NCI-H1694 treated with DMSO at 0.1 percent for 48 hours (cell line): ENCODE measurements at places on chromosomes 5 and 9.

- no peak for DNase-seq
Measured at GRCh38 chr9:31774571-31774970, 609.9 kb upstream of the ACO1 start.

DNA sequence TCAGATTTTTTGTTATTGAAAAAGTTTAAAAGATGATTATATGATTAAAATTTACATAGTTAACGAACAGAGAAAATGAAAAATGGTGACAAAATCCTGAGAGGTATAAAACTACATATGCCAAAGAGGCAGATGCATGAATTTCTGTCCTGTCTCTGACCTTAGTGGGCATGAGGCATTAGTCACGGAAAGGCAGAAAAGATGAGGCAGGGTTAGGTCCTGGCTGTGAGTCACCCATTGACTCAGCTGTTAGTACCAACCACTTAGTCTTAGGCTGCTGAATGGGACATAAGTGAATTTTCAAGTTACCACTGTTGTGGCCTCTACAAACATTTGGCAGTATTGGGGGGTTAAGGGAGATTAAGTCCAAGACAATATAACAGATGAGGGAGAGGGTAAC is 33.1 kb downstream of the RASA1 start:
- DNase-seq, result no peak

GRCh38 chr5:129246088-129246487 is 151.5 kb downstream of the ISOC1 start:
- no peak for DNase-seq

GRCh38 chr9:35852876-35853865 is 17.0 kb downstream of the OR13J1 start:
- no peak for DNase-seq

DNA sequence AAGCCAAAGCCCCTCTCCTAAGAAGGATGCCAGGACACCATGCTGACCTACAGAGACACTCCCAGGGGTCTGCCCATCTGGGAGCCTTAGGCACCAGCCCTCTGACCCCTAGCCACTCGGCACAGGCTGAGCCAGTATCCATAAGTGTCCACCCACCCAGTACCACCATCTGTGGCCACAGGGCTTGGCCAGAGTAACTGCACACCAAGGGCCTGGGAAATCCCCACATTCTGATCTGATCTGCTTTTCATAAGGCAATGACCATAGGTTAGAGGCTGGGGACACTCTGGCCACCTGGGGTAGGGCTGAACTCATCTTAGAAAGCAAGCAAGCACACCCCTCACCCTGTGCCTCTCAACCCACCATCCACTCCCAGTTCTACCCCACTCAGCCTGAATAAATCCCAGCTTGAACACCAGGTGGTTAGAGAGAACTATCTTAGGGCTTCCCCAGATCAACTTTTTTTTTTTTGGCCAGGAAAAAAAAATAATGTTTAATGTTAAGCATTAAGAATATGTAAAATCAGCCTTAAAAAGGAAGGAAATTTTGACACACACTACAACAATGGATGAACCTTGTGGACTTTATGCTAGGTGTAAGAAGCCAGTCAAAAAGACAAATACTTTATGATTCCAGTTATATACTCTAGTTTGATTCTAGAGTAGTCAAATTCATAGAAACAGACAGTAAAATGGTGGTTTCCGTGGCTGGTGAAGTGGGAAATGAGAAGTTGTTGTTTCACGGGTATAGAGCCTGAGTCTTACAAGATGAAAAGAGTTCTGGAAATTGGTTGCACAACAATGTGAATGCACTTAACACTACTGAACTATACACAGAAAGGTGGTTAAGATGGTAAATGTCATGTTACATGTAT is 6.2 kb downstream of the GNPDA1 start:
- no peak for DNase-seq

GRCh38 chr9:121651295-121652020 is at the start of gene DAB2IP:
DAB2IP (plus strand) TSS chr9:121651634; CDS start chr9:121651776, 142 bp downstream.
- peak; percentile 18 for DNase-seq

DNA sequence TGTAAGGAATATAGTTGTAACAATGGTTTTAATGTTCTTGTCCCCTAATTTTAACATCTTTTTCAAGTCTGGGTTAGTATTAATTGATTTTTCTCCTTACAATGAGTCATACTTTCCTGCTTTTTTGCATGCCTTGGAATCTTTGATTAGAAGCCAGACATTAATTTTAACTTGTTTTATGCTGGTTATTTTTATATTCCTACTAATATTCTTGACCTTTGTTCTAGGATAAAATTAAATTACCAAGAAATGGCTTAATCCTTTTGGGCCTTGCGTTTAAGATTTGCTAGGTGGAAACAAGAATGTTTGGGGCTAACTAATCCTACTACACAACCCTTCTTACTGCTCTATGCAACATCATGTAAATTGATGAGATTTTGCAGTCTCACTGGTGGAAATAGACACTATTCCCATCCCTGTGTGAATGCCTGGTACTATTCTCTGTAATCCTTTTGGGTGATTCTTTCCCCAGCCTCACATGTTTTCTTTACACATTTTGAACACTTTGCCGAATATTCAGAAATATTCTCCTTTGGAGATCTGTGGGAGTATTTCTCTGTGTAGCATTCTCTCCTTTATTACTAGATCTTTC is 47.2 kb downstream of the ZCCHC7 start:
- no peak for DNase-seq

GRCh38 chr5:10761933-10762775 is 1.1 kb upstream of the DAP start:
- no peak for DNase-seq

DNA sequence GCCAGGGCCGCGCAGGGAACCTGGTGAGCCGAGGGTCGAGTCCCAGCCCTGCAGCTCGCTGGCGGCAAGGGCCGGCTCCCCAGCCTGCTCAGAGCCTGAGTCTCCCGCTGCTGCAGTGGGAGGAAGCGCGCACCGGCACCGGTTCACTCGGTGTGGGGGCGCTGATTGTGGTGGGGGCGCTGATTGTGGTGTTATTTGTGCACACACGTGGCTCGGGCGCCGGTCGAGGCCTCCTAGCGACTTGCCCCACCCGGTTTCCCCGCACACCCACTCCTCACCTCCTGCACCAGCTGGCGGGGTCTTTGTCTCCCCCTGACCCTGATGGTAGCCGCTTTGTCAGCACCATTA is 266.7 kb downstream of the NSG2 start:
- no peak for DNase-seq

GRCh38 chr5:106136061-106136460 is 1534.7 kb downstream of the EFNA5 start:
- DNase-seq, result no peak

- DNase-seq, result no peak
Measured at GRCh38 chr9:107759009-107759822, 269.6 kb upstream of the KLF4 start.

GRCh38 chr9:100100146-100100667 is 1.2 kb downstream of the INVS start:
- DNase-seq, result no peak

- no peak for DNase-seq
Measured at GRCh38 chr5:169339869-169340268, 38.9 kb upstream of the SLIT3 start.

DNA sequence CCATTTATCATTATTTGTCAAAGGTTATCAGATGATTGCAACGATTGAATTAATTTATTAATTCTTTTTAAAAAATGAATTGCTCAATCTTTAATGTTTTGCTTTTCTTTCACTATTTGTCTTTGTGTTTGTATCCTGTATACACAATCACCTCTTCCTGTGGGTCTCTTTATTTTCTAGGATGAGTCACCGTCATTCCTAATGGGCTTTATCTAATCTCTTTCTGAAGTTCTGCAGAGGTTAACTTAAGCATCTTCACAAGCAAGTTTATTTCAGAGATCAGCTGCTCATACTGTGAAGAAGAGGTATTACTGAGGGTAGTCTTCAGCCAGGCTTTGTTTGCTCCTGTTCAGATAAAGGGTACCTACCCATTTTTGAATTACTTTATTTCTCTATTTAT is 323.9 kb downstream of the NNT start:
- DNase-seq, result no peak

DNA sequence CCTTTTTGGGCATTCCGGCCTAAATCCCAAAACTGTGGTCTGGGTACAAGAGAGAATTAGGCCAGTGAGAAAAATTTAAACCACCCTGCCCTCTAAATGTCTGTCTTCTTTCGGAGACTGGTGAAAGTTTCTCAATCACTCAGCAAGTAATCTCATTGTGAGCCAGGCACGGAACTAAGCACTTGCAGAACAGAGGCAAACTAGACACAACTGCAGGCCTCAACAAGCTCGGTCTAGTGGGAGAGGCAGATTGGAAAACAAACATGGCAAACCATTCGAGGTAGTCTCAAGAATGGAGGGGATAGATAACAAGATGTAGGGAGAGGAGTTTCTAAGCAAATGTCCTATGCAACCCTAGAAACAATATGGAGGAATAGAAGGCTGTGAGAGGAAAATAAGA is 8.9 kb upstream of the C5orf58 start:
- DNase-seq, result no peak

- no peak for DNase-seq
Measured at GRCh38 chr5:151023651-151024050, 3.3 kb downstream of the GPX3 start.

DNA sequence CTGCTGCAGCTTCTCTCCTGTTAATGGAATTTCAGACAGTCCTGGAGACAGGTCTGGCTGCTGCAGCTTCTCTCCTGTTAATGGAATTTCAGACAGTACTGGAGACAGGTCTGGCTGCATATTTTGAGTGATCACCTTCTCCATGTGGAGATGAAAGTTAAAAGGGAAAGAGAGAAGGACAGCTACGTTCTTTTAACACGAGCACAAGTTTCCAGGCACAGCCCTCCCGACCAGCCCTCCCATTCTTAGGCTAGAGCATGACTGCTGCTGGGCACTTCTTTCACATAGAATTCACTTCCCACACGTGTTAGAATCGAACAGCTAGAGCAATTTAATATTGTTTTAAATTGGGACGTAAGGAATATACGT is 133.3 kb upstream of the DMRT1 start:
- DNase-seq, result no peak

DNA sequence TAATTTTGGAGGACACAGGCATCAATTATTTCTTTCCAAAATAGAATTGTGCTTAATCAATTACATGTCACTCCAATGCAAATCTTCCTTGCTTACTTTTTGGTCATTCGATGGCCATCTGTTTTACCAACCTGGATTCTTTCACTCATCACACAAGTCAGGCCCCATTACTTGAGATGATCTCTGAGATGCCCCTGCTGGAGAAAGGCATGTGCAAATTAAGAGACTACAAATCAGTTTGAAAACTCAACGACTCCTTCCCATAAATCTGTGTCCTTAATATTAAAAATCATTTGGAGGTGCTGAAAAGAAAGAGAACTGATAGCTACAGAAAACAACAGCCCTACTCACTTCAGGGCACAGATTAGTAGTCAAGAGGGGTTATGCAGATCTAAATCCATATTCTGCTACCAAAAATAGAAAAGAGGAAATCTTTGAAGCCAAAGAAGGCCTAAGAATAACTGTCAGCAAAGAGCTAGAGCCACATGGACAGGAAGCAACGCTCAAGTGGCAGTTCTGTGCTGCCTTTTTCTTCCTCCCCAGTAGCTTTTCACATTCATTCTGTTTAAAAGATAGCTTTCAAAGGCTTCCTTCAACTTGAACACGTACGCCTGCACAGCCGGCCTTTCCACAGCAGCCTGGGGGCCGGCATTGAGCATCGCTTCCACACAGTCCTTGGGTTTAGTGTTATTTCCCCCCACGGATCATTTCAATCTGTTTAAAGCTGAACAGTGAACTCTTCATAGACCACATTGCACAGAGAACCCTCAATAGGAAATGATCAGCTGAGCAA is 79.3 kb upstream of the MAP3K1 start:
- no peak for DNase-seq

DNA sequence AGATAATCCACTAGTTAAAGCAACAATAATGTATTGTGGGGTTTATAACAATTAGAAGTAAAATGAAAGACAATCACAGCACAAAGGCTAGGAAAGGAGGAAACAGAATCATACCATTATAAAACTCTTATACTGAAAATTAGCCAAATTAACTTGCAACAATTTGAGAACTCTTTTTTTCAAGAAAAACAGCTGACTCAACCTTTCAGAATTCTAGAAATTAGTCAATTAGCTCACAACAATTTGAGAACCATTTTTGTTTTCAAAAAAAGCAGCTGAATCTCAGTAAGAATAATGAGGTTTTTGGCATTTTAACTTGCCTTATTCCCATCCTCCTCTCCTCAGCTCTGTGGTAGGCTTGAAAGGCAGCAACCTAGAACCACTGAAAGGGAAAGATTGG is 269.9 kb downstream of the NPR3 start:
- DNase-seq, result no peak

DNA sequence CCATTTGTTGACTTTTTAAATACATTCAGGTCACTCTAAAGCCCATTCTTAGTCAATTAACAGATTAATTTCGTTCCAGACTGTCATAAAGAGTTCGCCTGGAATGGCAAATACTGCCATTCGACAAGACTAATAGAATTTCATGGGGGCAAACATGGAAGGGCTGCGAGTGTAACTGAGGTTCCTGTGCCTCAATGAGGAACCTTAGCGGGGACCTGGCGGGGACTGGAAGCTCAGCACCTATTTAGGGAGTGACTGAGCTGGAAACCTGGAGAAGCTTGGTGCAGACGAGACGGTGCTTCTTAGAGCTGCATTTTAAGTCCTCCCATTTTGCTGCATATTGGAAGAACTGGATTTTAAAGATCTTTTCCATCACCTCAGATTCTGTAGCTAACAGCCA is 3.4 kb downstream of the VCAN start:
- DNase-seq, result no peak

DNA sequence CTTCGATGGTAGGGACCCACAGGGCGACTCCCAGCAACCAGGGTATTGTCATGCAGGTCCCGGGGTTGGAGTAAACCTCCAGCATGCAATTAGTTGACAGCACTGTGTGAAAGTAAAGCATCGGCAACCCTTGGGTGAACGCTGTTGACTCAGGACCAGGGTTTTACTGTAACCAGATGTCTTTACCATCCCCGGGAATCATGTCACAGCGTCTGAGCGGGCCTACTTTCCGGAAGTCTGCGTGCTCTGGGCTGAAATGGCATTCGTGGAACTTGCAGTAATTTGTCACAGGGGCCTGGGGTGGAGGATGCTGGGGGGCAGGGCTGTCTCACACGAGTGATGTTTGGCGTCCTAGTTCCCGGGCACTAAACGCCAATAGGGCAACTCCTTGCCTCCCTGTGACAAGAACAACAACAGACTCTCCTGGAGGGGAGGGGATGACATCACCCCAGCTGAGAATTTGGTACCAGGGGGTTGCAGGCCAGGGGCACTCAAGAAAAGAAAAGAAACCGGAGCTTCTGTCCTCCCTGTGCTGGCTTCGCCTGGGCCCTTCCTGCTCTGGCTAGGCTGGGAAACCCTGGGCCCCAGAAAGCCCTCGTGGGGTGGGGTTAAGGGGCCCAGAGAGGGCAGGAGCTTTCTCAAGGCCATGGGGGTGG is 10.1 kb upstream of the UBAC1 start:
- no peak for DNase-seq
